ENCODE measurements at places on chromosomes 7 and 10. TPM values are rescaled to one million over a fixed set of nuclear protein-coding genes. Genes with fewer than 3 reads are reported as not detected.

- no peak for DNase-seq
Observed at GRCh38 chr7:129947701-129948100, 5.1 kb downstream of the UBE2H start.

STEAP4 gene
- 0.10 TPM for total RNA-seq

GRCh38 chr10:75238182-75239095 lies 2.7 kb upstream of the COMTD1 start:
- DNase-seq = no peak

DNA sequence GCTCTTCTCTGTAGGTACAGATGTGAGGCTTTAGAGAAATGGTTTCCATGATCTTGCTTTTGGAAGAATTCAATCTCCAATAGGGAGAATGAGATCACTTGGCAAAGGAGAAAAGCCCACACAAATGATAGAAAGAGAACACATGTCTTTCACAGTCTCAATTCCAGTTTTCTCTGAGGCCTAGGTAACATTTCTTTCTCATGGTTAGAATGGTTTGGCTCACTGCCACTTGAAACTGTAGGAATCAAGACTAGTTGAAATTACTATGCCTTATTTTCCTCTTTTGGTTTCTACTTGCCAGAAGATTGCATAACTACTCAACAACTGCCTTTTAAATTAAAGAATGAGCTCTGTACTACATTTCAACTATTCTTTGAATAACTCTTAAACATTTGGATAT lies 276.5 kb upstream of the TEX47 start:
- no peak for DNase-seq

IFIT1 gene
- 3.0 TPM for total RNA-seq

DNA sequence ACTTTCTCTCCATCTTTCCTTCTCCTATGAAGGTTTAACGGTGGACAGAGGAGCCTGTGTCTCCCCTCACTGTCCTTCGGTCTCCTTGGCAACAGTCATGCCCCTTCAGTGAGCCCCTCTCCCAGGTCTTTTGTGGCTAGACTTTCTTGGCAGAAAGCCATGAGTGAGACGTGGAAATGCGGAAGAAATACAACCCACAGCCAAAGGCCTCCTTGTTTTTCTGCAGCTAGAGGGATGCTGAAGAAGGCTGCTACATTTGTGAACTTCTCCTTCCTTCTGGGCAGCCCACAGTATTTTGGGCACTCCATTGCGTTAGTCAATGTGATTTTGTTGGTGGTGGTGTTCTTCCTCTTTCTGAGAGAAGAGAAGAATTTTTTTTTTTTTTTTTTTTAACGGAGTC lies 333.7 kb upstream of the PODXL start:
- no peak for DNase-seq

NEBL gene
- 0.65 TPM for total RNA-seq

LSM5 gene
- total RNA-seq = 29.3 TPM

- DNase-seq = no peak
Observed at GRCh38 chr7:30424506-30424905, 54.1 kb downstream of the NOD1 start.

GRCh38 chr7:88243345-88243909 lies 23.6 kb upstream of the SRI start:
- no peak for DNase-seq

DNA sequence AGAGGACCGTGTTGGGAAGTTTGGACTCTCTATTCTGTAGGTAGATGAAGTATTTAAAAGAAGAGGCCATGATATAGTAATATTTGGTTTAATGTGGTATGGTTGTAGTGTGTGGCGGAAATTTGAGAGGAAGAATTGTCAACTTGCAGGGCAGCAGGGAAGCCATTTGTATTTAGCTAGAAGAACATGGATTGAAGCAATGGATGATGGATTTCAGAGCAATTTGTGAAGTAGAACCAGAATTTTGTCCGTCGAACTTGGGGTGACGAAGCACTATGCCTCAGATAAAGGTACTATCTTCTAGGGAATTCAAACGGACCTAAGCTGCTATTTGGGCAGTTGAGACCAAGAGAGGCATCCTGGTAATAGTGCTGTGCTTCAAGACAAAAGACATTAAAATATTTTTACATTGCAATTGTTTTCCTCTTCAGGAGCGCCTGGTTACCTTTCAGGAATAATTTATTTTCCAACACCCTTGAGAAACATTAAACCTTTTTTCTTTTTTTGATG lies 615 bp upstream of the WBP1L start:
- no peak for DNase-seq

FANK1 gene
- 1.3 TPM for total RNA-seq

TIAL1 gene
- 164 TPM for total RNA-seq

Data from T-cell (primary cell).